Progenitor cell of endocrine pancreas (in vitro differentiated cells): ENCODE measurements at places on chromosomes 6 and 20. TPM values are rescaled to one million over a fixed set of nuclear protein-coding genes. Genes with fewer than 3 reads are reported as not detected.

DNA sequence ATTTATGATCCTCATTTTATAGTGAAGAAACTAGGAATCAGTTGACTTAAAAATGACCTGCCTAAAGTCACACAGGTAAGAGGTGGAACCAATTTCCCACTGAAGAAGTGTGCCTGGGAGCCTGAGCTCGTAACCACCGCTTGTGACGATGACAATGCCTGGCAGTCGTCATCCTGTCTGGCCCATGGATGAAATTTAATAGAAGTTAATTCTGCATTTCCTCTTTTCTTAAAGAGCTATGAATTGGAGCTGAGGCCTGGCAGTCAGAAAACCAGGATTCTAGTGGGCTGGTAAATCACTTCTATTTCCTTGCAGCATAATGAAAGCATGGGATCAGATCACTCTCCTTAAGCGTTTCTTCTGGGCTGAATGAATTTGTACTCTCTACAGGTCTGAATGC, 200.0 kb upstream of the SGK1 start:
- no peak for DNase-seq

DNA sequence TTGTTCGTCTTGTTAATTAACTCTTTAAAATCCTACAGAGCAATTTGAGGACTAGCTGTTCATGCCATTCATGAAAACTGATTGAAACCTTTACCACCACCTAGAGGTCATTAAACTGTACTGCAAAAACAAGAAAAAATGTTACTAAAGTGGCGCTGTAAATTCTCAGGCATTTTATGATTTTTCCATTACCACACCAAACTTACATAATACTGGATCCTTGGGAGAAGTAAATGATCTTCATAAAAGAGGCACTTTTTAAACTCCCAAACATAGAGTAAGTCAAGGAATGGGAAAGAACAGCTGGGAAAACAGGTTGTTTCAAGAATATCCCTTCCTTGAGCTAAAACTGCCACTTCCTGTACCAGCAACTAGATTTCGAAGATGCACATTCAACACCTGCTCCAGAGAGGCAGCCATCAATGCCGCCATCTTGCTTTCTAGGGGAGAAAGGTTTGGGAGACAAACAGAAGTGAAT, 54.3 kb downstream of the MYLIP start:
- no peak for DNase-seq

Gene ADGRG6
- total RNA-seq: 126 and 139 TPM in 2 replicates

DNA sequence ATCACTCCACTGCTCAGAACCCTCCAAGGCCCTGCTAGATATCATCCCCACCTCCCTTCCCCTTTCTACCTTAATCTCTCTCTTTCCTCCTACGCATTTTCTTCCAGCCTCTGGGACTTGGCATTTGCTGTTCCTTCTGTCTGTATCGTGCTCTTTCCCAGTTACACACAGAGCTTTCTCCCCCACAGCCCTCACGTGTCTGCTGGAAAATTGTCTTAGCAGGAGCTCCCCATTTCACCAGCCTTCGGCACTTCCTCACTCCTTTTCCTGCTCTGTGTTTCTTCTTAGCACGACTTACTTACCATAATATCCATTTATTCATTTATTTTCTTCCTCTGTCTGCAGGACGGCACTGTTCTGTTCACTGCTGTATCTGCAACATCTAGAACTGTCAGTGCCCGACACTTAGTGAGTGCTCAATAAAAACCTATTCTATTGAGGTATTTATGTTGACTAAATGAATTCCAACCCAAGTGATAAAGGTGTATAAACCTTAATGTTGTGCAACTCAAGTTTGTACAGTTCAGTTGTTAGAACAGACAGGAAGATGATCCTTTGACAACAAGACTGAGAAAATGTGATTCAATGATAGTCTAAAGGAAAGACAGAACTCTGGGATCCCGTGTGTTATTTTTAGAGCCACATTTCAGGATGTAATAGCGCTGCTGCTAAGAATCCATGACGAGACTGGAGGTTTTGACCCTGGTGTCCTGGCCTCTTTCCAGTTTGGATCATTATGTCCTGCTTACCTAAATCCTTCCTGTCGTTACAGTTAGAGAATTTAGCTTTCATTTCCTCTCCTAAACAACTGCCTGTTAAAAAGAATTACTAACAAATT, 170.1 kb upstream of the LAMP5 start:
- no peak for DNase-seq

- DNase-seq: no peak
Measured at GRCh38 chr6:37155394-37156312, 14.3 kb upstream of the PIM1 start.

Gene UNC5CL
- 3.7 and 4.7 TPM in 2 replicates for total RNA-seq
